Stimulated activated CD4-positive, alpha-beta T cell treated with anti-CD3 and anti-CD28 coated beads, Interleukin-1b, Interleukin-23, amount 100 ng/mL, for 1 hour (primary cell): ENCODE measurements at places on chromosomes 3 and 15.

GRCh38 chr3:169241630-169241990 is 421.9 kb downstream of the MECOM start:
- no peak for DNase-seq

- no peak for DNase-seq
These were observed 37.9 kb downstream of the RAB6B start for GRCh38 chr3:133857767-133858166.

- no peak for DNase-seq
These were observed 4.4 kb downstream of the PRSS50 start for GRCh38 chr3:46713050-46713897.

- no peak for DNase-seq
These were observed 52.9 kb upstream of the ITGA11 start for GRCh38 chr15:68484696-68485400.

GRCh38 chr3:101281521-101282030 is 38.8 kb downstream of the IMPG2 start:
- DNase-seq, result no peak

DNA sequence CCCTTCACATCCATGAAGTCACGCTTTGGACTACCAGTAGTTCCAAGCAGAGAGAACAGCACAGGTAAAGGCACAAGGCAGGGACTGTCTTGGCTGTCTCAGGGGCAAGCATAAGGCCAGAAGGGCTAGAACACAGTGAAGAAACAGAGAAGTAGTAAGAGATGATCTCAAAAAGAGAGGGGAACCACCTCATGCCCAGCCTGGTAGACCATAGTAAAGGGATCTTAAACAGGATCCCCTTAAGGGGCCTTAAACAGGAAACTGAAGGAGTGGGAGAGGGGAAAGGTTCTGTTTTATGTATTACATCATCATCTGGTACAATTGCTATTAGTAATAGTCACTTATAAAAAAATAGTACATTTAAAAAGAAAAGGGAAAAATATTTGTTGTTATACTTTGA is 25.8 kb downstream of the P2RY1 start:
- DNase-seq, result no peak

GRCh38 chr3:60240492-60240891 is 1010.8 kb downstream of the FHIT start:
- DNase-seq, result no peak

DNA sequence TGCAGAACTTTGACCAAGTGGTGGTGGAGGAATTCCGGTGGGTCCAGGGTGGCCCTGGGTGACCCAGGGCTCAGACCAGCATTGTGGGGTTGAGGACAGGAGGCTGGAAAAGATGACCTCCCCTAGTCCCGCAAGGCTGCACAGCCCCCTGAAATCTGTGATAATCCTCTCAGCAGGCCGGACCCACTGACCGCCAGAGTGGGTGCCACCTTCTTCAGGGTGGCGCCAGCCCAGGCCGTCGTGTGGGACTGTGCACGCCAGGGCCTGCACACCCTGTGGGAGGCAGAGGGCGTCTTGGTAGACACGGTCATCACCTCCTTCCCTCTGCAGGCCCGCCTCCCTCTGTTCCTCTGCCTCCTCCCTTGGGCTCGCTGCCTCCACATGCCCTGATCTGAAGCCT is 137.7 kb downstream of the TBC1D2B start:
- no peak for DNase-seq

DNA sequence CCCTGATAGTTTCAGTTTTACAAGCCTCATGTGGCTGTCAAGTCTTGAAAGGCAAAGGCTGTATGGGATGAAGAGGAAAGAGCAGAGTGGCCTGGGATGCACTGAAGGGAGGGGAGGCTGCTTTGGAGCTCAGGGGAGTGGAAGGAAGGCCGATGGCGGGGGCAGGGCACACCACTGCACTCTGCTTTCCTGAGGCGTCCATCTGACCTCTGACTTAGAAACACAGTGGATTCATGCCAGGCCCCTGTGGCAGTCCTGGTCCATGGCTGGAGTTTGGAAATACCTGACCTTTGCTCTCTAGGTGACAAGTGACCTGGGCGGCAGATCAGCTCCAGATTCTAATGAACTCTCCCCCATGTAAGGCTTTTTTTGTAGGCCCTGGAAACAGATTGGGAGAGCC is 19.0 kb downstream of the FAH start:
- no peak for DNase-seq

DNA sequence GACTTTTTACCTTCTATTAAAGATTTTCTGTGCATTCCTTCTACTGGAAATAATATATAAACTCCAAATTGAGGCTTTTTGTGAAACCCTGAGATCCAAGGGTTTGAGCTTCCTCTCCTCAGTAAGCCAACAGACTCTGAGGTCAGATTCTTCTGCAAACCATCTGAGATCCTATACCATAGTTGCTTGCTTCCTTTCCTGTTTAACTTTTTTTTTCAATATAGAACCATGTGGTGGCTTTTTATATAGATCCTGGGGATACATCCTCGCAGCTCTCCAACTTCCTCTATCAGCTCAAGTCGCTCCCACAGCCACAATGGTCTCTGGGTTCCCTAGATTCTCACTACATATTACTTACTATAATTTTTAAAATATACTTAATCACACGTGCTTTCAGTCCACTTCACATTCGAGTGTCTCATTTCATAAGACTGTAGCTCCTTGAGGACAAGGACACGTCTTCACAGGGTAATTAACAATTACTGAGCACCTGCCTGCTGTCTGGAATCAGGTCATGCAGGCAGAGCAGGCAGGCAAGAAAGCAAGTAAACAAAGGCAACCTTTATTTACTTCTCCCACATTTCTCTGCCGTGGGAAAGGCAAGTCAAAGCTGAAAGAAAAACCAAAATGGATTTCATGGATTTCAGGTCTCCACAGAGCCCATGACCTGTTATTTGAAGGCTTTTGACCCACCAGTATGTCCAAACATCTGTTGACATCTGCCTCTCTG is 941.5 kb downstream of the FHIT start:
- DNase-seq, result no peak

GRCh38 chr15:44798826-44799225 is 62.5 kb downstream of the TRIM69 start:
- no peak for DNase-seq

- no peak for DNase-seq
These were observed 112.5 kb upstream of the TGFBR2 start for GRCh38 chr3:30493911-30494311.

DNA sequence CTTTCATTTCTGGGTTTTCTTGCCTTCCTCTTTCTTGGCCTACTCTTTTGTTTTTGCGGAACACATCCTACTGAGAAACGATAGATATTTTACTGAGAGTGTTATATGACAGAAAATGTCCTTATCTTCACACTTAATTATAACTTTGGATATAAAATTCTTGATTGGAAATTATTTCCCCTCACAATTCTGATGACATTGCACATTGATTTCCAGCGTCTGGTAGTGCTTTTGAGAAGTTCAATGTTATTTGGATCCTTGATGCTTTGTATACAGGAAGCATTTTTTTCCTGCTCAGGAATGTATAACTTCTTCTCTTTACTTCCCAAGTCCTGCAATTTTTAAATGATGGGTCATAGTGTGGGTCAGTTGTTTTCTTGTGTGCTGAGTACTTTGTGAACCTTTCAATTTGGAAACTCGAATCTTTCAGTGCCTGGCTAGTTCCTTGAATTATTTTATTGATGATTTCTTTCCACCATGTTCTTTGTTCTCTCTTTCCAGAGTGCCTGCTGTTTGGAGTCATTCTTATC is 183.9 kb downstream of the PDCD6IP start:
- DNase-seq, result no peak

DNA sequence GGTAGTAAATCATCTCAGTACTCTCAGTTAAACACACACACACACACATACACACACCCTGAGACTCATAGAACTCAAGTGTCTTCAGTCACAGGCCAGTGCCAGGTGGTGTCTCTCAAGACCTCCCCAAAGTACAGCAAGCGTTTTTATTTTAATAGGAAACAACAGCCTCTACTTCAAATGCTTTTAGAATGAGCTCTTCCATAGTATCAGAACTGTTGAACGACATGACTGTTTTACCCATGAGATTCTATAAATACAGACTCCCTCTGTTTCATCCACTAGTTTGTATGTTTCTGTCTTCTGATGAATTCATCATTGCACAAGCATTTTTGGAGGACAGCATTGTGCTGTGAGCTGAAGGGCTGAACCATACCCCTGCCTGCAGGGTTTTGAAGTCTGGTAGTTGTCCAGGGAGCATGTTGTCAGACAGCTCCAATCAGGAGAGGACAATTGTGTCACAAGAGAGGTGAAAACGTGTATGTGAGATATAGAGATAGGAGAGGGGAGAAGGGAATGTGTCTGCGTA is 201.0 kb upstream of the BCL6 start:
- DNase-seq, result no peak

DNA sequence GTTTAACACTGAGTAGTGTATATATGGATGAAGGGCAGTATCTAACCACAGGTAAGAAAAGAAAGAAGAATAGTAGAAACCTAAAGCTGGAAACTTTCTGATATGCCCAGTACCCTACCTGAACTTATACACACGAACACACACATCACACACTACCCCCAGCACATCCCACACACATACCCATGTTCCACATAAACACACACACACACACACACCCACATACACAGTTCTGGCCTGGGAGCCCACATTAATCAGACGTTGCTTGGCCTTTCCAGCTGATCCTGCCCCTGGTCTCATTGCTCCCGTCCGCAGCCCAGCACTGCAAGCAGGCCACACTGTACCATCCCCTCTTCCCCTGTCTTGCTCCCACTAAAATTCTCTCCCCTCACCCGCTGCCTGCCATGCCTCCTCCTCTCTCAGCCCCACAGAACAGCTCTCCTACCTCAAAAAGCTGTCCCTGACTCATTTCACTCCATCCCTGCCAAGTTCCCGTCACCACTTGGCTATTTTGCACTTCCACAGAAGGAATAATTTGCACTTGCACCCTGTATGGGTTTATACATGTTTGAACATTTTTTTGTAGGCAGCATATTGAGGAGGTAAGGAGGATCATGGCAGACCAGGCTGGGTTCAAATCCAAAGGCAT is 185.8 kb upstream of the PPP2R3A start:
- no peak for DNase-seq

- no peak for DNase-seq
These were observed 11.5 kb downstream of the KBTBD13 start for GRCh38 chr15:65087873-65088642.

DNA sequence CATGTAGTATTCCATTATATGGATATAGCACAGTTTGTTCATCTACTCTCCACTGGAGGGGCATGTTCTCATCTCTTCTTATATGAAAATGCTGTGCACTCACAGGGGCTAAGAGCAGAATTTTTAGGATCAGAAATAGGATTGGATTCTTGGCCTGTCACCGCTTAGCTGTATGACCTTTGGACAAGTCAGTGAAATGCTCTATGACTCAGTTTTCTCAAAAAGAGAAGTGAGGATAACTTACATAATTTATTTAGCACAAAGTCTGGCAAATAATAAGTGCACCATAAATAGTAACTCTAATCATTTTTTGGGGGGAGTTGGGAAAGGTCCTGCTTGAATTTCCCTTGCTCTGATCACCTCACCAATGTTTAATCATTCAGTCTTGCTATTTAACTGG is 103.7 kb upstream of the LRIG1 start:
- DNase-seq, result no peak

GRCh38 chr15:79257454-79257853 is 25.1 kb upstream of the ANKRD34C start:
- no peak for DNase-seq

DNA sequence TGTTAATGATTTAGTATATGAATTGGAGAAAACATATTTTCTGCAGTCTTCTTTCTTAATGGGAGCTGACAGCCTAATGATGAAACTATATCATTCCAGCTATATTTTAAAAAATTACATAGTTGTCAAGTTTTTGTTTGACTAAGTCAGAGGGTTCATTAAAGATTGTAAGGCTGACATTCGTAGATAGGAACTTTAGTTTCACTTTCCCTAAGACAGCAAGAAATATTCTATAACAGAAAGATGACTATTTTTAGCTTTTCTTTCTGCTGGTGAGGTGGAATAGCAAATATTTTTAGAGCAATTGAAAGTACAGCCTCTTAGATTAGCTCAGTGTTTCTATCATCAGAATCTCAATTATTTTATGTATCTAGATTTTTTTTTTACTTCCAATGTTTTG is 60.2 kb downstream of the PIAS1 start:
- DNase-seq, result no peak

DNA sequence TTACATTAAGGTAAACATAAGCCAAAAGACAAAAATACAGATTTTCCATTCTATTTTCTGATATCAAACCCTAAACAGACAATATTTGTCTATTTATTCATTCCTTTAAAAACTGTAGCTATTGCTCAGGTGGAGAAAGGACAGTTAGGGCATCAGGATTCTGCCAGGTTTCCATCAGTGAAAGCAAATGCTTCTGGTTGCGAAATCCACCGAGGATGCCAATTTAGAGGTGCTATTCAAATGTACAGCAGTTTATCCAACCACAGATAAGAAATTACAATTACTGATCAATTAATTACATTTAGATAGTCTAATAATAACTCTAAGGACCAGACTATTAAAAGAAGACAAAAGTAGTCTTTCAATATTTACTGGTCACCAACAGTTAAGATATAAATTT is 3.9 kb downstream of the TOMM70 start:
- no peak for DNase-seq

GRCh38 chr15:80401456-80401855 is 2.7 kb upstream of the ARNT2 start:
- DNase-seq, result no peak

GRCh38 chr15:26438316-26438715 is 334.6 kb downstream of the GABRB3 start:
- no peak for DNase-seq

DNA sequence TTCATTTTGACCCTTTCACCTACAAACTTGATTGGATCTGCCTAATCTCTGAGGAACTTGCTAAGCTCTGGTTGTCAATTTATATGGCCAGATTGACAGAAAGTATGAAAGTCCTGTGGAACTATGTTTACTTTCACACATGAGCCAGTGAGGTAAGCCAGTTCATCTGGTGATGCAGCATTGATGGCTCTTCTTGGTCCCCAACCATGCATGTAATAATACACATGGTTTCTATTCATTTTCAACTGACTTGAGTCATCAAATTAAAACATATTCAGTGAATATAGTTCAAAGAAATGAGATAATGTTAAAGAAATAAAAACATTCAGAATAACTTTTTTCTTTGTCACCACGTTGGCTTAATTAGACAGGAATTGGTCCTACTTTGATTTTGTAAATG is 336.1 kb upstream of the THBS1 start:
- no peak for DNase-seq

GRCh38 chr3:133853925-133854227 is 41.8 kb downstream of the RAB6B start:
- no peak for DNase-seq

DNA sequence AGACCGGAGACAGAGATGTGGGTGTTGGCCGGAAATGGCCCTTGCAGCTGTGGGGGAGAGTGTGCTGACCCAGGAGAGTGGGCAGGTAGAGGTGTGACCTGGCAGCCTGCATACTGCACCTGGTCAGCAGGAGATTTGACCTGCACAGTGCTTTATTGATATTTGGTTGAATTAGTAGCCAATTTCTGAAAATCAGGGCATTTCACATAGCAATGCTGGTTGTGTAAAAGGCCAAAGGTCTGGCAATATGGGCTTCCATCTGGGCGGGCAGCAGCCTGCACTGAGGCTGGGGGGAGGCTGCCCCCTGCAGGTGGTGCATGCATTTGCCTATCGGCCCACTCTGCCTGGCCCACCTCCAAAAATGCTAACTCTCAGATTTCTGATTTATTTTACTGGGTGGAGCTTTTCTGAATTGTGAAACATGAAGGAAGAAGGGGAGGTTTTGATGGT is 9.4 kb upstream of the MGLL start:
- no peak for DNase-seq
